Stimulated activated naive CD8-positive, alpha-beta T cell treated with anti-CD3 and anti-CD28 coated beads, Interleukin-15, Interleukin-2, amounts not matched to agents 100 U/mL and 50 U/mL, for 24 hours (primary cell): ENCODE measurements at places on chromosomes 5 and 9.
A peak's percentile ranks its signal among the peaks of the same experiment; 100 is the strongest.

GRCh38 chr5:15993334-15993733, 186.3 kb downstream of the MARCHF11 start:
- DNase-seq = no peak

DNA sequence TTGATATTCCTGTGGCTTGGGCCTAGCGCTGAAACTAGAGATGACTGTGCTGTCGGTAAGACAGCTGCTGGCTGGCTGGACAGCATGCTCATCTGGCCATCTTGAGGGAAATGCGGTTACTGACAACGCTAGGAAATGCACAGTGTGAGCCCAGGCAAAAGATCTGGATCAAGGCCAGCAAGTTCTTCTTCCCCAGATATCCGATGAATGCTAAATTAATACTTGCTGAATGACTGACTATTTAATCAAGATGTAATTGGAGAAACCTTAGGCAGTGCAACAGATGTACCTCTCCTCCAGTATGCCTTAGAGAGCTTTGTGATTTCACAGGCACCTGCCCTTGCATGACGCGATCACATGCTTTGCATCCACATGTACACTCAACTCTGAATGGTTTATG, 659.1 kb downstream of the EFNA5 start:
- DNase-seq = no peak

GRCh38 chr9:98899408-98900056, 44.2 kb upstream of the COL15A1 start:
- DNase-seq = peak; percentile 5

DNA sequence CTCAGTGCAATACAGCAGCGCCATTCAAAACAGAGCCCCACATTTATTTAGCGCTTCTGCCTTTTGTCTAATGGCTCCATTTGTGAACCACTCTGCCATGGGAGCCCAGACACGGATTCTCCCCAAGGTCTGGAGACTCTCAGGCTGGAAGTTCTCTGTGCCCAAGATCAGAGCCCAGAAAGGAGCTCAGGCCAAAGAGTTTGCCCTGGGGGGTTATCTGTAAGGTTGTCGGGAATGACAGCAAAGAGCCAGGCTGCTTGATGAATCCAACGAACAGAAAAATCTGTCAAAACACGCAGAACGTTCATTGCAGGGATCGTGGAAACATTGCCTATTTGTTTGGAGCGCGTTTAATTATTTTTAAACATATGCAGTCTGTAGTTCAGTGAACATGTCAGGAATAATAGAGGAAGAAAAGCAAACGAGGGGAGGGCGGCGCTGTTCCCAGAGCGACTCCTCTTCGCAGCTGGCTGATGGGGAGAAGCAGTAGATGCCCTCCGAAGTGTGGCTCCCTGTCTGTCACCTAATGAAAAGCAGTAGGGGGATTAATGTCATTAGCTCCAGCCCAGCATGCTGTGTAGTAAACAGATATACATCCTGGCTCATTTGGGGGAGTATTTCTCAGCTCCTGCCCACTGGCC, 464.9 kb upstream of the MPDZ start:
- no peak for DNase-seq

GRCh38 chr9:69344459-69344858, 19.4 kb downstream of the ENTREP1 start:
- DNase-seq = no peak

GRCh38 chr5:178502401-178503100, 87.6 kb downstream of the COL23A1 start:
- DNase-seq = no peak

- no peak for DNase-seq
These were observed 593.1 kb upstream of the DAB2 start for GRCh38 chr5:40017918-40018317.

GRCh38 chr5:157857816-157858526, 974 bp downstream of the CLINT1 start:
- no peak for DNase-seq

- peak; percentile 41 for DNase-seq
These were observed 3.9 kb upstream of the GNAQ start for GRCh38 chr9:78035383-78035993.

DNA sequence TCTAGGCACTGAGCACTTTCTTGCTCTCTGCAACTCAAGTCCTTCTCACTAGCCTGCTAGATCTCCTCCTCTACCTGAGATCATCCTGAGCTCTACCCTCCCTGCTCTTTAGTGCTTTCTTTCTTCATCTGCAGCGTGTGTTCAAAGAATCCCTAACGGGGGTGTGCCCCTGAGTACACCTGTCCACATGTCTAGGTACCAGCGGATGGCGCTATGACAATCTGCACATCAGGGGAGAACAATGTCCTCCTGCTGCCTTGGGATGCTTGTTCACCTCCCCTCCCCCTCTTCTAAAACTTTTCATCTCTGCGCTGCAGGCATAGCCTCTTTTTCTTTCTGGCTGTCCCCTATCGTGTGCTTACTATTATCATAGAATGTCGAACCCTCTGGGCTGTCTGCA, 42.7 kb downstream of the PTPN3 start:
- DNase-seq = no peak

DNA sequence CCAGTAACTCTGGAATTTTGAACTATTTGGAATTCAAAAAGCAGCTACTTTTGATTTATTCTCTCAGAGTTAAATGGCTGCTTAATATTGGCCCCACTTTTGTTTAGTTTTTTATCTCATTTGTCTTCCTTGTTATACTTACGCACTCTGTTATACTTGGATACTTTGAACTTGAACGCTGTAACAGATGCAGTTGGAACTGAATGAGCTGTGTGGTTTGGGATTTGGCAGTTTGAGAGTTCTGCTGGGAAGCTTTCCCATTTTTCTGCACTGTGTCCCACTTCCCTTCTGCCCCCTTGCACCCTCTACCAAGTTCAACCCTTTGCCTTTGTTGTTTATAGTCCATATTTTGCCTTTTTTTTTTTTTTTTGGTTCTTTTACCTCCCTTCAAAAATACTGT, 3.8 kb downstream of the RHOBTB3 start:
- no peak for DNase-seq

GRCh38 chr5:11062397-11062796, 301.4 kb upstream of the DAP start:
- DNase-seq = no peak

- no peak for DNase-seq
These were observed 140.9 kb downstream of the RGS3 start for GRCh38 chr9:113604393-113604792.

- DNase-seq = no peak
These were observed 209.1 kb downstream of the TARS1 start for GRCh38 chr5:33649549-33650482.

DNA sequence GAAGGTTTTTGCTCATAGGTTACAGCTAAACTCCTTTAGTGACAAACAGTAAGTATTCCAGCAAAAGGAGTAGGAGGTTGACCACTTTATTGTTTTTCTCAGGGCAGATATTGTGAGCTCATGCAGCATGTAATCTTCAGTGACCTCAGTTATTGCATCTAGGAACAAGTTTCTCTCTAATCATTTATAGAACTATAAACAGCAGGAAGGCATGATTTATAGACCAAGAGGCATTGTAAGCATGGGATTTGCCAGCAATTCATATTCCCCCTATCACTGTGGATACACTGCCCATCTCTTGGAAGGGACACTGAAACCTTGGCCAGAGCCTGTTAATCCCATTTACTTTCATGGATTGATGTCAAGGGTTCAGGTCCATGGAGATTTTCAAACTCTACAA, 15.4 kb upstream of the FAM170A start:
- DNase-seq = no peak

GRCh38 chr9:27194401-27195091, 85.5 kb downstream of the TEK start:
- DNase-seq = no peak

GRCh38 chr5:33901156-33901555, 9.4 kb upstream of the ADAMTS12 start:
- no peak for DNase-seq

DNA sequence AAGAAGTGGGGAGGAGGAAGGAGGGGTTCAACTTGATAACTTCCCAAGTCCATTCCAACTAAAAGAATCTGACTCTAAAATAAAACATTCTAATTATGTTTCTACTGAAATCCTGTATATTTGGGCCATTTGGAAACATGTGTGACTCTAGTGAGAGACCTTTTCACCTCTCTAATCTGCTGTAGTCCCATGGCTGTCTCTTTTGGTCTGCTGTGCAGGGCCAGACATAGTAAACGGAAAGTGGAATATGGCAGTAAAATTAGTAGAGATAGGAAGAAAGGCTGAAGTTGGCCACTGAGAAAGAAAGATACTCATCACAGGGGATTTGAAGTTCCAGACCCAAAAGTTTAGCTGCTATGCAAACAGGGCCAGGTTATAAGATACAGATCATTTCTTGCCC, 15.9 kb downstream of the RFX3 start:
- DNase-seq = no peak

DNA sequence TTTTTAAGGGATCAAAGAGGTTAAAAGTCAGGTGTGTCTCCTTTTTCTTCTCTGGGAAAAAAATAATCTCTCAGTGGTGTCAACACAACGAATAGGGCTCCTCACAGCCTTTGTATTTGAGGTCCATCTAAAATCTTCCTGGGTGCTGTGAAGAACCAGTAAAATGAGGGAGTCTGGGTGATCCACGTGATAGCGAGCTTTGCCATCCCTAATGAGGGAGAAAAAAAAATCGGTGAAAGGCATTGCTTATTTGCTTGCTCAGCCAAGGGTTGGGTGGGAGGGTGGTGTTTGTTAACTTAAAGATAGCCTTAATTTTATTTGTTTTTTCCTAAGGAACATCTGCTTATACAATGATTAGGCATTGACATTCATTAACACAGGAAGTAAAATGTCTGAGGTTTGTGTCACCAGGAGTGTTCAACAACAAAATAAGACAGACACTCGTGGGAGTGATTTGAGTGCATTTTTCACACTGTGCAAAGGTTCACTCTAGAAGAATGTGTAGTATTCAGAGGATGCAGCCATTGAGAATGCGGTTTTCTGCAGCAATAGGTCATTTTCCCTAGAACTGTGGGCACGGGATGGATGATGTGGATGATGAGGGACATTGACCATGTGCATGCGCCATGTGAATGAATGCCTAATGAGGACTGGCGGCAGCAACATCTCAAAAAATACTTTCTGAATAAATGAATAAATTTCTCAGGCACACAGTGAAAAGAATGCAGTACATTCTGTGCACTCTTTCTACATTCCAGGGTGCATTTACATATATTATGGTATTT, 369.5 kb downstream of the NTRK2 start:
- DNase-seq = no peak

- no peak for DNase-seq
These were observed 358.2 kb upstream of the TLE4 start for GRCh38 chr9:79213417-79214125.
